ENCODE measurements at places on chromosomes 2 and 18.

DNA sequence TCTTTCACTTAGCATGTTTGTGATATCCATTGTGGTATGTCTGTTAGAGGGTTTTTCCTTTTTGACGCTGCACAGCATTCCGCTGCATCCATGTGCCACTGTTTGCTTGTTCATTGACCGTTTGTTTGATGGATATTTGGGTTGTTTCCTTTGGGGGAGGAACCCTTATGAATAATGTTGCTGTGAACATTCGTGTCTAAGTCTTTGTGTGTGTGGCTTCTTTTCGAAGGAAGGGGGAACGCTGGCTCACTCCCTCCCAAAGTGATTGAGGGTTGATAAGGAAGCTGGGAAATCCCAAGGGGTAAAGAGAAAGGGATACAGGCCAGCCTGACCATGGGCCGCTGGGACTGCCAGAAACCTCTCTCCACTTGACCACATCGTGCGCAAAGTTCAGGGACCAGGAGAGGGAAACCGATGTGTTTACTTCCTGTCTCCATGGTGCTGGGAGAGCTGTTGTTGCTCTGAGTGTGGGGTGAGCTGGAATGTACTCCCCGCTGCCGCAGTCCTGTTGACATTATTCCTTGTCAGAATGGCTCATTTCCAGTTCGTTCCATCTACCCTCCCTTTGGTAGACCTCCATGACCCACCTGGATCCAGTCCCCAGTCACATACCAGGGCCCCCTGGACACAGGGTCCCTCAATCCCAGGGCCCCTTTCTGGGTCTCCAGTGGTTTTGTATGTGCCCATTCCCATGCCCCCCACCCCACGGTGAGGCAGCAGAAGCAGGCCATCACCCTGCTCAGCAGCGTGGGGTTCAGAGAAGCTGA is 39.6 kb downstream of the HS1BP3 start:
- no peak for DNase-seq

DNA sequence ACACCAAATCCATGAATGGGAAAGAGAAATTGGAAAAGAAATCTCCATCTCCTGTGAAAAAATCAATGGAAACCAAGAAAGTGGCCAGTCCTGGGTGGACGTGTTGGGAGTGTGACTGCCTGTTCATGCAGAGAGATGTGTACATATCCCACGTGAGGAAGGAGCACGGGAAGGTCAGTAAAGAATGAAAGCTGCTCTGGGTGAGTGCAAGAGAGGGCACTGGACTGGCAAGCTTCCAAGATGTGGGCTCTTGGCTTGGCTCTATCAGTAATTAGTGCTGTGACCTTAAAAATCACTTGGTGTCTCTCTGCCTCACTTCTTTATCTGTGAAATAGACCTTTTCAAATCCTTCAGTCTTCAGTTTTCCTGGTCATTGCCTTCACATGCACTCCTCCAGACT is 89.0 kb downstream of the ZNF532 start:
- DNase-seq, result no peak

DNA sequence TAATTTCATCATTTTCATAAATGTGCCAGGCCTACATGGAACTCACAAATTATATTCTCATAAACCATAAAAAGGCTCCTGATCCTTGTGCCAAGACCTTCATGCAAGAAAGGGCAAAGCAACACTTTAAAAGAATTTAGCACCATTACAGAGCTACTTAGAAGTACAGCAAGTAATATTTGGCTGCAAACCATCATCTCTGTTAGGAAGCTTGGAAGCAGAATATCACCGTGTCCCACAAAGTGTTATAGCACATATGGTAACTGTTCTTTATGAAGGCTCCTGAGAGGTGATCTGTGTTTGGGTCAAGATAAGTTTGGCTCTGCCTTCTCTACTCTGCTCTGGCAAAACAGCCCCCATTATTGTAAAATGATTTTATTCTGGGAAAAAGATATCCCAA is 59.7 kb upstream of the KCNJ3 start:
- no peak for DNase-seq

DNA sequence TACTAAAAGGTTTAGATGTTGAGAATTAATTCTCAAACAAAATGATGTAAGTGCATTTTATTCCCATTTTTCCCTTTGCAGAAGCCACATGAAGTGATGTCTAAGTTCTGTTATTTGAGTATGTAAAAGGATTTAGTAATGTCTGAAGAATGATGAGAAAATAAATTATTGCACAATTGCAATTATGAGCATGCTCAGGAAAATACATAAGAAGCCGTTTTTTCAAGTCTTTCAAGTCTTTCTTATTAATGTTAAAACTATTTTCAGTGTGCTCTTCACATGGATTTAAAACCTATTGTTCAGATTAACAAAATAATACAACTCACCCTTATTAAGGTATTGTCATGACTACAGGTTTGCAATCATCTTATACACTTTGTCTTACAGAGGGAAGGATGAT is 331.4 kb upstream of the NETO1 start:
- DNase-seq, result no peak

DNA sequence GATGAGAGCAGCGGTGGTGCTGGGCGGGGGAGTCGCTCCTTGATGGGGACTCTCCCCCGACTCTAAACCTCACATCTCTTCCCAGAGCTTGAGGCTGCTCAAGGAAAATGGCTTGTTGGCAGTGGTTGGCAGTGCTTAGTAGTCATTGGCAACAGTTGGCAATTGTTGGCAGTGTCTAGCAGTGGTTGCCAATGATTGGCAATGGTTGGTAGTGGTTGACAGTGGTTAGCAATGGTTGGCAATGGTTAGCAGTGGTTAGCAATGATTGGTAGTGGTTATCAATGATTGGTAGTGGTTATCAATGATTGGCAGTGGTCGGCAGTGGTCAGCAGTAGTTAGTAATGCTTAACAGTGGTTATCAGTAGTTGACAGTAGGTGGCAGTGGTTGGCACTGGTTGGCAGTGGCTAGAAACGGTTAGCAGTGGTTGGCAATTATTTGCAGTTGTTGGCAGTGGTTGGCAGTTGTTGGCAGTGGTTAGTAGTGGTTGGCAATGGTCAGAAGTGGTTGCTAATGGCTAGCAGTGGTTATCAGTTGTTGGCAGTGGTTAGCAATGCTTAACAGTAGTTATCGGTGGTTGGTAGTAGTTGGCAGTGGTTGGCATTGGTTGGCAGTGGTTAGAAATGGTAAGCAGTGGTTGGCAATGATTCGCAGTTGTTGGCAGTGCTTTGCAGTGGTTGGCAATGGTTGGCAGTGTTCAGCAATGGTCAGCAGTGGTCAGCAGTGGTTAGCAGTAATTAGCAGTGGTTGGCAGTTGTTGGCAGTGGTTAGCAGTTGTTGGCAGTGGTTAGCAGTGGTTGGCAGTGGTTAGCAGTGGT is 85.4 kb upstream of the OTOS start:
- no peak for DNase-seq

DNA sequence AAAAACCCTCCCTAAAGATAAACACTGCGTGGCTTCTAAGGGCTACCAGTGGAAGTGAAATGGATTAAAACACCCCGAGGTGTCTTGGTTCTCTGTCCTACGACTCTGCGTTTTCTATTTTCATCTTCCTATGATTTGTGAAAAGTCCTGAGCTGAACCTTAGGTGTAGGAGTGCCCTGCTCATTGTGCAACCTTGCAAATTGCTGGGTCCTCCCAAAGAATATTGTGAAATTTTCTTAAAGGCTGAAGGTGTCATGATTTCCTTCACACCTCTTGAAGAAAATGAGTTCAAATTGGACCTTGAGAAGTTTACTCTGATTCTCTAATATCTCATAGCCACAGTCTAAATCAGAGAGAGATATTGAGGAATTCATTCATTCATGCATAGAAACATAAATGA is 1.8 kb upstream of the SLC19A3 start:
- DNase-seq, result no peak

All from CD4-positive, alpha-beta T cell treated with Interleukin-21 for 1 hour (primary cell).